ENCODE measurements at places on chromosomes 4 and X.
A peak's percentile ranks its signal among the peaks of the same experiment; 100 is the strongest.

DNA sequence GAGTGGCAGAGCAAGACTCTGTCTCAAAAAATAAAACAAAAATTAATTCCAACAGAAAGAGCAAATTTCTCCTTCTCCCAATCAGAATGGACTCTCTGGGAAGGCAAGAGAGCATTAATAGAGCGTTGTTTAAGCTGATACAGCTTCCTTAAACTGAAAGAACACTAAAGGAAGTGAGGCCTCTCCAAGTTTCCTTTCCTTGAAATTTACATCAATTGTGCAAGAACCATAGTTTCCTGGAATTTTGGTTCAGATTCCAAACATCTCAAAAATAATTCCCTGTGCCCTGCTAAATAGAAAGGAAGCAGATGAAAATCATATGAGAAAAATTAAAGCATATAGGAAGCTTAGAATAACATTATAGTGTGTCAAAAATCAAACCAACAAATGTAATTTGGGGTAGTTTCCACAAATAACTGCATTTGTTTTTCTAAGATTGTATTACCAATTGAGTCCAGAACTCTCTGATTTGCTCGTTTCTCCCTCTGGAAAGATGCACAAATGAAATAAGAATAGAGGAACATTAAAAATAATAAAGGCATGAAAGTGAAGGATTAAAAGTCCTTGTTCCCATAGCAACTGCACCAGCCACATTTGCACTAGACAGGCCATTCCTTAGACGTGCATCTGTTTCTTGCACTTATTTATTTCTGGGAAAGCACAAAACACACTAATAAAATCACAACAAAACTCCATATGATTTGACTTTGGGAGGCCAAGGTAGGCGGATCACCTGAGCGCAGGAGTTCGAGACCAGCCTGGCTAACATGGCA is 3.7 kb upstream of the FAM241A start:
- no peak for DNase-seq

- DNase-seq = no peak
Observed at GRCh38 chrX:31252133-31252532, 180.3 kb upstream of the FTHL17 start.

DNA sequence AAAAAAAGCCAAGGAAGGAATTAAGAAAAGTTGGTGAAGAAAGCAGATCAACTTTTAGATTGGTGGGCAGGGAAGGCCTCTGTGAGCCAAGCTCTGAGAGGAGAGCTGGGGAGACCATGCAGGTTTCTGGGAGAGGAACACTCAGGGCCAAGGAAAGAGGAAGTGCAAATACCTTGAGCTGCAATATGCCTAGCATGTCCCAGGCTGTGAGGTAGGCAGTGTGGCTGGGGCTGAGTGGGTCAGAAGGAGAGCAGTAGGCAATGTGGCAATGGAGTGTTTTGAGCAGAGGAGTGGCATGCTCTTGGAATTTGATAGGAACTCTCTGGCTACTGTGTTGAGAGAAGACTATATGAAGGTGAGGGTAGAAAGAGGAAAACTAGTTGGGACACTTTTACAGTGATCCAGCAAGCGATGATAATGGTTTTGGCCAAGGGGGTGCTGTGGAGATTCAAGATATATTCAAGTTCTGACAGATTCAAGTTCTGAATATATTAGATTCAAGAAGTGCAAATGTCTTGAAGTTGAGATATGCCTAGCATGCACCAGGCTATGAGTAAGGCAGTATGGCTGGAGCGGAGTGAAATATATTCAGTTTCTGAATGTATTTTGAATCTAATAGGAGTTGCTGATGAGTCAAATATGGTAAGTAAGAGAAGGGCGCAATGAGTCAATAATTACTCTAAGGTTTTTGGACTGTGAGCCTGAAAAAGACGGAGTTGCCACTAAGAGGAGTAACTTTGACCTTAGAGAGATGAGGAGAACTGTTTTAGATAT is 172.5 kb downstream of the CAMK2D start:
- no peak for DNase-seq

DNA sequence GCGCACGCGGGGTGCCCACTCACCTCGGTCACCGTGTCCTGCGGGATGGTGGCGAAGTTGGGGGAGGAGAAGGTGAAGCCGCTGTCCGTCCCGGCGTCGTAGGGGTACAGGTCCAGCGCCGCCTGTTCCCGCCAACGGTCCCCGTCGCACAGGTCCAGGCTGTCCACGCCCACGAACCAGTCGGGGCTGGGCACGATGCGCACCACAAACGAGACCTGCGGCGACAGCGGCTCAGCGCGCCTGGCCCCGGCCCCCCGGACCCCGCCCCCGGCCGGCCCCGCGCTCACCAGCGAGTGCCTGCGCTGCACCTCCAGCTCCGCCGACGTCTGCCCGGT is 1.4 kb downstream of the SPON2 start:
- DNase-seq = no peak

DNA sequence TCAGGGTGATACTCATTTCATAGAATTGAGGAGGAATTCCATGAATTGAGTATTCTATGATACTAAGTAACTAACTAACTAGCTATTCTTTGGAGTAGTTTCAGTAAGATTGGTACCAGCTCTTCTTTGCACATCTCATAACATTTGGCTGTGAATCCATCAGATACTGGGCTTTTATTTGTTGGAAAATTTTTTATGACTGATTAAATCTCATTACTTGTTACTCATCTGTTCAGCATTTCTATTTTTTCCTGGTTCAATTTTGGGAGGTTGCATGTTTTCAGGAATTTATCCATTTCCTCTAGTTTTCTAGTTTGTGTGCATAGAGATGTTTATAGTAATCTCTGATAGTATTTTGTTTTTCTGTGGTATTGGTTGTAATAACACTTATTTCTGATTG is 70.8 kb upstream of the FREM3 start:
- no peak for DNase-seq

DNA sequence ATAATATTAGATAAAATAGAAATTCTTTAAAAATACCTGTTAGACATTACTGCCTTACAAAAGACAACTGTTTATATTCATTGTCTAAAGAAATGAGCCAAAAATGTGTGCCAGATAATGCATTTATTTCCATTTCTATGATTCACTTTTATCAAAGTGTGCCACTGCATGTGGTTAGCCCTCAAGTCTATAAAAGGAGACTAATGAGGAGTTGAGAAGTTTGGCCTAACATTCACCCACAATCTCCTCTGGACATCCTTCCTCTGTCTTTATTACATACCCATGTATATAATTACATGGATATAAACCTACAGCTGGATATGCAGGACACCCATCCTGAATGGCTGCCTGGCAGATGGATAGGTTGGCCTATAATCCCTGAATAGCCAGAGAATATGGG is 42.6 kb upstream of the PDE5A start:
- DNase-seq = no peak

GRCh38 chr4:122259849-122260248 is 107.7 kb downstream of the BLTP1 start:
- no peak for DNase-seq

- DNase-seq = no peak
Observed at GRCh38 chrX:45842207-45842925, 641.7 kb upstream of the DIPK2B start.

GRCh38 chrX:18377796-18378195 is 23.3 kb upstream of the SCML2 start:
- peak; percentile 40 for DNase-seq

- DNase-seq = peak; percentile 61
Observed at GRCh38 chrX:129772796-129773431, 6.8 kb upstream of the SASH3 start.

GRCh38 chr4:152971053-152971452 is 34.9 kb downstream of the FHDC1 start:
- no peak for DNase-seq

DNA sequence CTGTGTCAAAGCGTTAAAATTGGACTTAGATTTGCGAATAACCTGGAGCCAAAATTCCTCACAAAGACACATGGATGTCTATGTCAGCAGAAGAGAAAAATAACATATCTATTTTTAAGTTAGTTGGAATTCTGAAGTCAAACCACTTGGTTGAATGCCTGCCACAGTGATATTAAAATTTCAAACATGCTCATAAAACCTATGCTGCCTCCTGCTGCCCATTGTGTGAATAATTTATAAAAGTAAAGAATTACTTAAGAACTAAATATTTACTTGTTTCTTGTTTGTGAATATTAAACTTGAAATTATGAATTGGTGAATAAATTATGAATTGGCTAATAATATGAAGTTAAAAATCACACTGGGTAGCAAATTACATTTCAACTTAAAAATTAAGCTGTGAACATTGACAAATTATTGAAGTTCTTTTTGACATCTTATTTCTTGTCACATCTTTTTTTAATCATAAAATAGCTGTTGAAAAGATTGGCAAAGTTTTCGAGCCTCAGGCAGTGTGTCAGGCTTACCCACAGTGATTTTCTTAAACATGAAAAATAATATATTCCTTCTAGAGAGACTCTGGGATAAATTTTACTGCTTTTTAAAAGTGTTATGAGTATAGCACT is 35.4 kb downstream of the FABP2 start:
- DNase-seq = peak; percentile 66

GRCh38 chr4:42302348-42302747 is 94.9 kb upstream of the SHISA3 start:
- DNase-seq = no peak

DNA sequence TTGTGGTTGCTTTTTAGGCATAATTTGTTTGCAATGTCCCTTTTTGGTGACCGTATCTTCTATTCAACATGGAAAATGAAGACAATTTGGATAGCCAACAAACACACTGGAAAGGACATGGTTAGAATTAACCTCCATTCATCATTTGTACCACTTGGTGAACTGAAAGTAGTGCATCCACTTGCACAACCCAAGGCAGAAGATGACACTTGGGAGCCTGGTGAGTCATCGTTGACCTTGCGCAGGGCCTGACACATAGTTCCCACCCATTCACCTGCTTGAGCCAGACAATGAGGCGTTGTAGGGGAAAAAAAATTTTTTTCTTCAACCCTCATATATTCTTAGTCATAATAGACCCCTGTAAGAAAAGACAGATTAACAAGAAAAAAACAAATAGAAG is 32.4 kb downstream of the EGF start:
- DNase-seq = no peak

DNA sequence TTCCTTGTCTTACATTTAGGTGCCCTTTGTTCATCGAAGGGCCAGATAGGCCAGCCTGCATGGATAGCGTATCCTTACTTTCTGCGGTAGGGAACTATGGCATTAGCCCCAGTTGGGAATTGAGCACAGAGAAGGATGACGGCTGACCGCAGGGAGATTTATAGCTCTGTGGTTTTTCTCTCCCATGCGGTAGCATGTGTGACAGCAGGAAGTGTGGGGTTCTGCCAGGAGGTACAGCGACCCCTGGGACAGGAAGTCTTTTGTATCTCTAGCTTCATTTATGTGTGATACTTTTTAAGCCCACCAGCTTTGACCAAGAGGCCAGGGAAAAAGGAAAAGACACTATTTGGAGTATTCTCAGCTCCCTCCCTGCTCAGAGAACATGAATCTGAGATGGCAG is 33.1 kb downstream of the GAB3 start:
- peak; percentile 53 for DNase-seq

- DNase-seq = no peak
Observed at GRCh38 chr4:156422576-156422975, 468.9 kb upstream of the CTSO start.

GRCh38 chrX:100710816-100711215 is 21.1 kb downstream of the SYTL4 start:
- DNase-seq = no peak

- no peak for DNase-seq
Observed at GRCh38 chr4:135492439-135492838, 1290.8 kb upstream of the PABPC4L start.

DNA sequence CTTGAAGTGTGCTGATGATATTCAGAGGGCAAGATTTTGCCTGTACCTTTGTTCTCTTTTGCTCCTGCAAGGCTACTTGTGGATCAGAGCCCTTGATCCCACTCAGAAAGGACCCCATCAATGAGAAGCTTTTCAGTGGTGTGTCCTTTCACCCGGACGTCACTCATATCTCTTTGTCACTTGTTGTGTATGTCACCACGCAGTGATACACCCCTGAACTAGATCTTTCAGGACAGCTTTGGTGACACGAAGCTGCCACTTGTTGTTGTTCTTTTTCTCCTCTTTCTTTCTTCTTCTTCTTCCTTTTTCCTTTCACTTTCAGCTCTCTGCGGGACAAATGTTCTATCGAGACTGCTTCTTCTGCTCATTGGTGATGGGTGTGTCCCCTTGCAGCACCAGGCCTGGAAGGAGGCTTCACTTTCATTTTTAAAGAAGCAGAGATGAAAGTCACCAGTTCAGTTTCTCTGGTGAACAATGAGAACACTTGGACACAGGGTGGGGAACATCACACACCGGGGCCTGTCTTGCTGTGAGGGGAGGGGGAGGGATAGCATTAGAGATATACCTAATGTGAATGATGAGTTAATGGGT is 83.6 kb downstream of the NBDY start:
- DNase-seq = peak; percentile 61

- peak; percentile 70 for DNase-seq
Observed at GRCh38 chr4:55866973-55867574, 13.6 kb downstream of the EXOC1 start.

- no peak for DNase-seq
Observed at GRCh38 chr4:99961711-99962110, 11.6 kb upstream of the H2AZ1 start.

DNA sequence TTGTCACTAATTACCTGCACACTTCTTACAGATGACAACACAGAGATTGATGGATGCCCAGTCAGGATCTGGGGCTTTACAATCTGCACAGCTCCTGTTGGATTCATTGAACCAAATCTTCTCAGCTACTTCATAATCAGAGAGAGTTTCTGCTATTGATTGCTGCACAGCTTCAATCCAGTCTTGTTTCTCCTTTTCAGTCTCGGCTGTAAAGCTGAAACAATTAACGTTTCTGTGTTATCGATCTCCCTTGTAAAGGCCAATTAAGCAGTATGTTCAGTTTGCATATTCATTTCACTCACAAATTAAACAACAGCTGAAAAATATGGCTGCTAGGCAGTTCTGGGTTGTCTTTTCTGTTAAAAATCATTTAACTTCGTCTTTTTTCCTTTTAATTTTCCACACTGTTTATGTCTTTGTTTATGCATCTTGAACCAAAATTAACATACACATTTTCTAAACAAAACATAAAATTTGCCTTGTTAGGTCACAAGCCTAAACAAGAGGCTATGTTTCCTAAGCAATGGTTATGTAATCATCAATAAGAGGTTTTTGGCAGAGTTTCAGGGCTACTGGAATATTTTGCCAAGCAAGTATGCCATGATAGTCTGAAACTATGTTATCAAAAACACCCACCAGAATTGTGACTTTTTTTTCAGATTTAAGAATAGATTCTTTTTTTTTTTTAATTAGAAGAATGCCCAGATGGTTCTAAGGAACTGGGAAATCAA is 79.2 kb downstream of the ARAP2 start:
- DNase-seq = no peak

GRCh38 chr4:18056030-18056429 is 34.5 kb upstream of the LCORL start:
- no peak for DNase-seq

Measured in CD4-positive, alpha-beta T cell treated with Interleukin-10 for 1 hour (primary cell).